ENCODE measurements at places on chromosomes 7 and 10.

DNA sequence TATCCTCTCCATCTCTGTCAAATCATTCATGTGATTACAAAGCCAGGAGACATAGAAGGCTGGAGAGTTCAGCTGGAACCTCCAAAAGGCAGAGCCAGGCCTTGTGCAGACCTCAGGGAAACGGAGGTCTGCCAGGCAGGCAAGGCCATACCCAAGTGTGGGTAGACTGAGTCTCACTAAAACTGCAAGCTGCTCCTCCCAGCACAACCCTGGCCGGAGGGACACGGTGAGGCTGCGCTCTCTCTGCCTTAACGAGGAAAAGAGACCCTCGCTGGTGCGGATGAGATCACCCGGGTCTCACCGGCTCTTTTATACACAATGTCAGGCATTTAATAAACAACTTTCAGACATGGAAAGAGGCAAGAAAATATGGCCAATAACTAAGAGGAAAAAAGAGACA, 66.1 kb upstream of the INPP5A start:
- no peaks in the 10 kb centered on the region for H3K27me3 ChIP-seq
- H3K27ac ChIP-seq = no peak overlapping the region
- H3K4me1 ChIP-seq = peaks cover 29% of the 10 kb centered on the region
- no peak for ATAC-seq

DNA sequence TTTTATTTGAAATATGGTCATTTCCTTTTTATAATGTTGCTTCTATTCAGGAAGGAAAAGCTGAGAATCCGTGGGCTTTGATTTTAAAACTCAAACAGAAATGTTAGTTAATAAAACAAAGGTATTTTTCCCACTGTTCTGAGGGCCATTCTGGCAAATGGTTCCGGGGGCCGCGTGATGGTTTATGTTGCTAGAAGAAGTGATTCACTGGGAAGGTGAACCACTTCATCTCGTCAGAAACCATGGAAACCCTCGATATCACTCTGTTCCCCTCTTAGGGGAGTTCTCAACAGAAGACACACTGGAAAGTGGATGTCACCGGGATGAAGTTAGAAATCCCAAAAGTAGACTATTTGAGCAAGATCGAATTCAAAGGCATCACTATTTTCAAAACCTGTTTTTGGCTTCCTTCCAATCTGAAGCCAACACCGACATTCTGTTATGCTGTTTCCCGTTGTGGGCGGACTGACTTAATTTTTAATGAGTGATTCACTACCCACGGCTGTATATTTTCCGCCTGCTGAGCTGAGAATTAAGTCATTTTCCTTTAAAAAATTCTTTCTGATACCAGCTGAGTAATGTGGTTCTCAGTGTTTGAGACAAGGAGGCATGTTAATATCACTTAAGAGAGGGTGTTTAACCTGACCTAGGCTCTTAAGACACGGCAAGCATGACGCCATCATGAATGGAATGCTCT, 84.1 kb downstream of the PTPRE start:
- H3K27ac ChIP-seq = peak overlapping the region; percentile 63
- H3K4me3 ChIP-seq = no peak overlapping the region
- peak; percentile 73 for ATAC-seq
- no peaks in the 10 kb centered on the region for H3K36me3 ChIP-seq

GRCh38 chr10:26914898-26915297, 54.1 kb upstream of the ABI1 start:
- H3K4me3 ChIP-seq = no peak overlapping the region
- no peak for ATAC-seq
- no peaks in the 10 kb centered on the region for H3K4me1 ChIP-seq
- H3K27ac ChIP-seq = no peak overlapping the region
- H3K27me3 ChIP-seq = no peaks in the 10 kb centered on the region

- no peaks in the 10 kb centered on the region for H3K36me3 ChIP-seq
- no peak overlapping the region for H3K4me3 ChIP-seq
- H3K27me3 ChIP-seq = no peaks in the 10 kb centered on the region
- H3K4me1 ChIP-seq = peaks cover 13% of the 10 kb centered on the region
These were observed 58.0 kb downstream of the CREM start for GRCh38 chr10:35184527-35185171.

GRCh38 chr7:144256112-144256511, 8.5 kb downstream of the OR2A7 start:
- no peaks in the 10 kb centered on the region for H3K36me3 ChIP-seq
- H3K4me3 ChIP-seq = no peak overlapping the region
- H3K4me1 ChIP-seq = no peaks in the 10 kb centered on the region
- H3K27me3 ChIP-seq = no peaks in the 10 kb centered on the region

- no peak overlapping the region for H3K27ac ChIP-seq
- no peak for ATAC-seq
- H3K4me3 ChIP-seq = no peak overlapping the region
- H3K36me3 ChIP-seq = no peaks in the 10 kb centered on the region
These were observed 20.5 kb upstream of the JAZF1 start for GRCh38 chr7:28201131-28201530.

- no peaks in the 10 kb centered on the region for H3K27me3 ChIP-seq
- H3K4me3 ChIP-seq = no peak overlapping the region
- ATAC-seq = no peak
- H3K36me3 ChIP-seq = no peaks in the 10 kb centered on the region
- H3K27ac ChIP-seq = no peak overlapping the region
These were observed 236.6 kb downstream of the CDK14 start for GRCh38 chr7:90832726-90833125.

- peaks cover 59% of the 10 kb centered on the region for H3K27me3 ChIP-seq
- no peaks in the 10 kb centered on the region for H3K4me1 ChIP-seq
- ATAC-seq = no peak
- no peak overlapping the region for H3K4me3 ChIP-seq
- no peaks in the 10 kb centered on the region for H3K36me3 ChIP-seq
These were observed 3.8 kb downstream of the KAZALD1 start for GRCh38 chr10:101065481-101066145.

DNA sequence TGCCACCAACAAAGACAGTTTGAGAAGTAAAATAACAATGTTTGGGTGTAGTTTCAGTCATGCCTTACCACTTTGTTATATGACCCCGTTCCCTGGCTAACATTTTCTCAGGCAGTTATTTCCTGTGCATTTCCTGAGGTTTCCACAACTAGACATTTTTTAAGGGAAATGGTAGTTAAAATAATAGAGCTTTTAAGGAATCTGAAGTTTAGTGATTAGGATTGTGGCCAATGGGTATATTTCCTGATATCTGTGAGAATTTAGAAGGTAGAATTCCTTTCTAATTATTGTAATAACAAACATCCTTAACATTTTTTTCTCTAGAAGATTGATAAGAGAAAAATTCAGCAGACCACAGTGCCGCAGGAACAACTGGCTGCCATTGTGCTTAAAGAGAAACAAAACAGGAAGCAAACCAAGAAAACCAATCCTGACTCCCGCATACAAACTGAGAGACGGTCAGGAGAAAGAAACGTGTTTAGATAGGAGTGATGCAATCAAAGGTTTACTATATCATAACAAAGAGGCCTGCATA, 193.6 kb downstream of the MBL2 start:
- no peaks in the 10 kb centered on the region for H3K4me1 ChIP-seq
- no peaks in the 10 kb centered on the region for H3K36me3 ChIP-seq
- H3K27ac ChIP-seq = no peak overlapping the region
- no peaks in the 10 kb centered on the region for H3K27me3 ChIP-seq

GRCh38 chr7:30671793-30672465, 10.3 kb downstream of the CRHR2 start:
- ATAC-seq = no peak
- H3K27ac ChIP-seq = no peak overlapping the region
- no peak overlapping the region for H3K4me3 ChIP-seq
- H3K36me3 ChIP-seq = no peaks in the 10 kb centered on the region
- no peaks in the 10 kb centered on the region for H3K4me1 ChIP-seq

DNA sequence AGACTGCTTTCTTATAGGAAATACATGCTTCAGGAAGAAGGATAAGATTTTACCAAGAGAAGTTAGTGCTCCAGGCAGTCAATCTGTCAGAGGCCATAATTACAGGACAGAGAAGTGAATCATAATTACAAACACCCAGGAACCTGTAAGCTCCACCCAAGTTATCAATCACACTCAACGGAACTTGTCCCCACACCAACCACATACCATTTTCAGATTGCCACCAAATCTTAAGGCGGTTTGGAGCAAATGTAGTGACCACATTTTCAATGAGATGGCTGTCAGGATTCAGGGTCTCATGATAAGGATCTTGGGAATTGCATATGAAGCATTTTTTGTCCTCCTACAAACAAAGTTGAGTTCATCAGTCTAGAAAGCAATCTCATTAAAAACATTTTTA, 4.8 kb downstream of the LAMB1 start:
- no peak overlapping the region for H3K4me3 ChIP-seq
- peaks cover 29% of the 10 kb centered on the region for H3K36me3 ChIP-seq
- no peak for ATAC-seq
- H3K27ac ChIP-seq = peak overlapping the region; percentile 9
- peaks cover 82% of the 10 kb centered on the region for H3K4me1 ChIP-seq

GRCh38 chr10:79938728-79939406, 10.0 kb downstream of the SFTPD start:
- H3K4me3 ChIP-seq = no peak overlapping the region
- H3K27me3 ChIP-seq = no peaks in the 10 kb centered on the region
- no peaks in the 10 kb centered on the region for H3K36me3 ChIP-seq
- no peaks in the 10 kb centered on the region for H3K4me1 ChIP-seq
- peak; percentile 66 for ATAC-seq

- H3K27me3 ChIP-seq = peaks cover 97% of the 10 kb centered on the region
- H3K4me1 ChIP-seq = no peaks in the 10 kb centered on the region
- no peak overlapping the region for H3K4me3 ChIP-seq
- H3K36me3 ChIP-seq = no peaks in the 10 kb centered on the region
- H3K27ac ChIP-seq = no peak overlapping the region
These were observed 88.9 kb upstream of the PAX2 start for GRCh38 chr10:100656454-100656853.

- ATAC-seq = no peak
- H3K4me3 ChIP-seq = no peak overlapping the region
- H3K27ac ChIP-seq = no peak overlapping the region
- peaks cover 5% of the 10 kb centered on the region for H3K27me3 ChIP-seq
- H3K4me1 ChIP-seq = no peaks in the 10 kb centered on the region
- H3K36me3 ChIP-seq = no peaks in the 10 kb centered on the region
These were observed 195.9 kb downstream of the XPNPEP1 start for GRCh38 chr10:109727436-109727835.

GRCh38 chr7:151484971-151485707, 34.6 kb downstream of the RHEB start:
- ATAC-seq = no peak
- H3K4me1 ChIP-seq = peaks cover 26% of the 10 kb centered on the region
- peaks cover 75% of the 10 kb centered on the region for H3K36me3 ChIP-seq
- H3K4me3 ChIP-seq = no peak overlapping the region
- peak overlapping the region; percentile 52 for H3K27ac ChIP-seq

- peaks cover 7% of the 10 kb centered on the region for H3K27me3 ChIP-seq
- no peak for ATAC-seq
- no peak overlapping the region for H3K27ac ChIP-seq
- H3K4me3 ChIP-seq = no peak overlapping the region
- no peaks in the 10 kb centered on the region for H3K36me3 ChIP-seq
- H3K4me1 ChIP-seq = no peaks in the 10 kb centered on the region
These were observed 41.9 kb downstream of the NPVF start for GRCh38 chr7:25186436-25186835.

DNA sequence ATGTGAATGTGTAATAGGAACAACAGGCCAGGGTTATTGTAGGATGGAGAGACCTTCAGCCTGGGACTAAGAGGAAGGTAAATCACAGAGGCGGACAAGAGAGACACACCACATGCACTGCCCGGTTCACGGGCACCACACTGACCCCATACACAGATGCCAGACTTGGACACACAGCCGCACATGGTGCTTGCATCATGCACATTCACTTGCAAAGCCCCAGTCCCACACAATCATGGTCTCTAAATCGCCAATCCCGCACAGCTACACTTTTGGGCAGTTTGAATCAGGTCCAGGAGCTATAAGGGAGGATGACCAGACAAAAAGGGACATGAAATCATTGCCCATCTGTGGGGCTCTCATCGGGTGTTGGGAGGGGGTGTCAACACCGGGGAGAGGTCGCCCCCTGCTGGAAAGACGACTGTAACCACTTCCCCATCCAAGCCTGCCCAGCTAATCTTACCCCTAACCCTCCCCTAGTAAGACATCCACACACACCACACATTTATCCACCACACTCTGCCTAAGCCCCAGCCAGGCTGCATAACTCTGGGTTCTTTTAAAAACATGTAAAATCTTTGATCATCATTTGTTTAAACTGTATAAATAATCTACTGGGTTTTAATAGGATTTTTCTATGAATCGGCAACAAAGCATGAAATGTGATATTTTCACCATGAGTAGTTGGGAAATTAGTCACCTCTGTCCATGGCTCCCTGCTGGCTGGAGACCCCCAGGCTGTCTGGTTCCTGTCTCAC, 40.5 kb upstream of the SLF2 start:
- ATAC-seq = no peak
- no peaks in the 10 kb centered on the region for H3K4me1 ChIP-seq
- no peak overlapping the region for H3K4me3 ChIP-seq

DNA sequence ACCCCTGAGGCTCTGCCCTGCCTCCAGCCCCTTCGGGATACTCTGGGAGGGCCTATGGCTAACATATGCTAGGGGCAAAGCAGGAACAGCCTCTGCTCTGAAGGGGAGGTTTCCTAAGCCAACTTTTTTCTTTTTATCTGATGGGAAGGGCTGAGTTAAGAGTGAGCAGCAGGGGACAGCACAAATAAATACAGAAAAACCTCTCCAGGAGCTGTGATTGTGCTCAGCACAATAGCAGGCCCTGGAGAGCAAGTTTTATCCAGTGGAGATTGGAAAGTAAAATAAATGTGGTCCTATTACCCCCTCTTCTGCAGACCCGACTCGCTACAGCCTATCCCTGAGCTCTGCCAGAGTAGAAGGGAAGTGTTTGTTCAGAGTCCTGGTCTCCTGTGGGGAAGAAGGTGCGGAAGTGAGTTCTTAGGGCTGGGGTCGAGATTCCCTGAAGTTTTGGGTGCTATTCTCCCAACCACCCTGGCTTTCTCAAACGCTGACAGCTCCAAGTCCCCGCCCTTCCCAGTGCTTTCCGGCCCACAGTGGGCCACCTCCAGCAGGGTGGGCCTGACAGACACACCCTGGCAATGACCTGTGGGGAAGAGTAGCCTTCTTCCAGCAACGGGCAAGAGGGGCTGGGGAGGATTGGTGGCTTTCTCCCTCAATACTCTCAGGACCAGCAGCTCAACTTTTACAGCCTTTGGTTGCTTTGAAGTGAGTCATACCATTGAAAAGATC, 23.0 kb upstream of the AFAP1L2 start:
- no peak for ATAC-seq
- H3K4me3 ChIP-seq = no peak overlapping the region
- peak overlapping the region; percentile 51 for H3K27ac ChIP-seq
- H3K27me3 ChIP-seq = no peaks in the 10 kb centered on the region
- H3K36me3 ChIP-seq = peaks cover 5% of the 10 kb centered on the region
